ENCODE measurements at places on chromosomes 2 and 18.

DNA sequence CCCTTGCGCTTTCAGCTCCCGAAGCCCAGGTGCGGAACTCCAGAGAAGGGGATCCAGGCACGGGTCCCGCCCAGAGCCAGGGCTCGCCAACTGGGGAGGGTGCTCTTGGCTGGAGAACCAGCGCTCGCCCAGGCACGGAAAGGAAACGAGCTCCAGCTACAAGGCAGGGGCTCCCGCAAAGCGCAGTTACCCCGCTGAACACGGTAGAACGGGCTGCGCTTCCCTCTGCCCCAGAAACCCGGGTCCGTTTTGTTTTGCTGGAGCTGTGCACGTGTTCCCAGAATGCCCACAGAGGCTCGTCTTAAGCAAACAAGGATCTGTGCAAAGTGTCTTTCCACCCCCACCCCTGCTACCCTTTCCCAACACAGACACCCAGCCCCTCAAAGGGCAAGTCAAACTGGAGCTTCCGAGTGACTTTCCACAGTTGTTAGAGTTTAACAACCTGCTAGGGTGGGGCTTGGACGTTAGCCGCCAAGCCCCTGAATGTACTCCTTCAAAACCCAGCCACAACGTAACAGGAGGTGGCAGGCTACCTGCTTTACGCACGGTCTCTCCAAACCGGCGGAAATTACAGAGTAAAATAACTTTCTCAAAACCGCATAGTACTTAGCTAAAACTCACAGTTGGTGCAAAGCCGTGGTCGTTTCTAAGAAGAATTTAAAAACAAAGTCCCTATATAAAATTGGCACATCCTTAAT is 775 bp downstream of the RNF125 start:
- DNase-seq, result no peak

DNA sequence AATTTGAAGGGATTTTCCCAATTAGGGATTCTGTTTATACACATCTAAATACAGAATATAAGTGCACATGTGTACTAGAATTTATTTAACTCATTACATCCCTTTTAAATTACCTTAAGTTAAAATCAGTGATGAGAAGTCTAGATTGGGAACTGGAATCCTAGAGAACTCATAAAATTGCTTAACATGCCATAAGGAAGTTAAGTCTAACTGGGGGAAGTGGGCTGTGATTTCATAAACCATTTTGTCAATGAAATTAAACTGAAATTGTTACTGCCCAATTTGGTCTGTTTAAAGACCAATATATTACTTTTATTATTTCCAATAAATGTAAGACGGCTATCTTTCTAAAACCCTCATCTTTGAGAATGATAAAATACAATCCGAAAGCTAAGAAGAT is 72.3 kb upstream of the CD226 start:
- no peak for DNase-seq

DNA sequence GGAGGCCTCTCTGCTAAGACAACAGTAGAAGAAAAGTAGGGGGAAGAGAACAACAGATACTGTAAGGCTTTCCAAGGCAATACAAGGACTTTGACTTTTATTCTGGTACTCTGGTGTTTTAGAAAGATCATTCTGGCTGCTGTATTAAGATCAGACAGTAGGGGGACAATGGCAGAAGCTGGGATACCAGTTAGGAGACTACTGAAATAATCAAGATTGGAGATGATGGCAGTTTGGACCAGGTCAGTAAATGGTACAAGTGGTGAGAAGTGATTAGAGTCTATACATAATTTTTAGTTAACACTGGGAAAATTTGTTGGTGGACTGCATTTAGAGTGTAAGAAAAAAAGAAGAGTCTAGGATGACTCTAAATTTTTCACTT is 139.7 kb downstream of the ROCK1 start:
- no peak for DNase-seq

GRCh38 chr2:138691667-138692066 is 88.5 kb downstream of the NXPH2 start:
- DNase-seq, result no peak

GRCh38 chr2:199777916-199778315 is 73.1 kb downstream of the FTCDNL1 start:
- DNase-seq, result no peak
